GM20000 (cell line): ENCODE measurements at places on chromosomes 7 and 10.

DNA sequence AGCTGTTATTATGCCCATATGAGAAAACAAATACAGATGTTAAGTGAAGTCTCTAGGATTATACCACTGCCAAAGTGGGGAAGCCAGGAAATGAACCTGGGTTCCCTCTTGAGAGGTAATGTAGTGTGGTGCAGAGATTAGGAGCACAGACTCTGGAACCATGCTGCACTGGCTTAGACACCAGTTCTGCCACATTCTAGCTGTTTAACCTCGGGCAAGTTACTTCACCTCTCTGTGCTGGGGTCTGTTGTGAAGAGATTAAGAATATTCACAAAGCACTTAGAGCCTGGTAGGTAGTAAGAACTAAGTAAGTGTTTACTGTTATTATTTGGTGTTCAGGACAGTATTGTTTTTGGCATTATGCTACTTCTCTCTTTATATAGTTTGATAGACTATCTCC, 41.9 kb downstream of the PDE6C start:
- DNase-seq, result no peak

DNA sequence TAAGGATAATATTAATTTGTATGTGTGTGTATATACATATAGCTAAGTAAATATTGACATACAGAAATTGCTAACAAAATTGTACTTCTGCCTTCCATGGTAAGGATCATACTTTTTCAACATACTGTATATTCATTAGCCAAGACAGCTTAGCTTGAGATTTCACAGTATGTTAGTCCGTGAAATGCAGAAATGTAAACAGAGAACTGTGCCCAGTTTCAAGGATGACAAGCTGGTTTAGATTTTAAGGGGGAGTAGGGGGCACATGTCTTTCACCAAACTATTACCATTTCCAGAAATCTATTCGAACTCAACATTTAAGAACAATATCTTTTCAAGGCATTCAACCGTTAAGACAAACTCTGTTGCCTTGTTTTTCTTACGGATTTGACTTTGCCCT, 182.2 kb downstream of the SORCS1 start:
- DNase-seq, result no peak

GRCh38 chr10:60367431-60367830, 22.2 kb downstream of the ANK3 start:
- no peak for DNase-seq

GRCh38 chr7:24475166-24475961, 97.9 kb upstream of the PALS2 start:
- DNase-seq, result no peak

DNA sequence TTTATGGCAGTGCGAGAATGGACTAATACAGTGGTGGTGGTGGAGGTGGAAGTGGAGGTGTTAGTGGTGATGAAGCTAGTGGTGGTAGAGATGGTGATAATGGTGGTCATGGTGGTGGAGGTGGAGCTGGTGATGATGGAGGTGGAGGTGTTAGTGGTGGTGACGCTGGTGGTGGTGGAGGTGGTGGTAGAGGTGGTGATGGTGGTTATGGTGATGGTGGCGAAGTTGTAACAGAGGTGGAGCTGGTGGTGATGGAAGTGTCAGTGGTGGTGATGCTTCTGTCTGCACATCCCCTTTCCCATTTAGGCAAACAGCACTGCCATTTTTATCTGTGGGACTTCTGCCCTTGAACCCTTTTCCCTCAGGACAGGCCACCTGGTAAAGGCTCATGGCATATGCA, 7.4 kb upstream of the PTPRN2 start:
- no peak for DNase-seq

GRCh38 chr7:22864301-22864700, 41.7 kb upstream of the TOMM7 start:
- no peak for DNase-seq

- peak; percentile 79 for DNase-seq
Observed at GRCh38 chr7:139714163-139714901, 63.5 kb downstream of the HIPK2 start.

- DNase-seq, result no peak
Observed at GRCh38 chr7:158281441-158281840, 306.2 kb downstream of the PTPRN2 start.

DNA sequence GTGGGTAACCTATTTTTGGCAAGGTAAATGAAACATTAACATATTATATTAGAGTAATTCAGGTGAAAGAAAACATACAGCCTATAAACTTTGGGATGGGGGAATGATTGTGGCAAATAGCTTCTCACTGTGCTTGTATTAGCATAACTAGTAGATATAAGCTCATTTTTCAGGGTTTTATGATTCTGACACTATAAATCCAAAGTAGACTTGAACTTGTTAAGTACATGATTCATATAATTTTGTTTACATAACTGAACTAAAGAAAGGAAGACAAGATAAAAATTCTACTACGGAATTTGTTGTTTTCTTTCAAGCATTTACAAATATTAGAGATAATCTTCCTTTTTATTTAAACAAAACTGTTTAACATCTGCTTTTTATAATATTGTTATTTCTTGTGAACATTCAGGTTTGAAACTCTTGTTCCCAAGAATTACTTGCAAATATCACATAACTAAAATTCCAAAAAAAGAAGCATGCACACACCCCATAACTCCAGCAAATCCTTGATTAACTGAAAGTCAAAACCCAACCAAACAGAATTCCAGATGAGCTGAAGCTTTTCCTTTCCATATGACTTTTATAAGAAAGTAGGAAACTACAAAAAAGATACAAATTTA, 142.3 kb downstream of the JAZF1 start:
- no peak for DNase-seq

DNA sequence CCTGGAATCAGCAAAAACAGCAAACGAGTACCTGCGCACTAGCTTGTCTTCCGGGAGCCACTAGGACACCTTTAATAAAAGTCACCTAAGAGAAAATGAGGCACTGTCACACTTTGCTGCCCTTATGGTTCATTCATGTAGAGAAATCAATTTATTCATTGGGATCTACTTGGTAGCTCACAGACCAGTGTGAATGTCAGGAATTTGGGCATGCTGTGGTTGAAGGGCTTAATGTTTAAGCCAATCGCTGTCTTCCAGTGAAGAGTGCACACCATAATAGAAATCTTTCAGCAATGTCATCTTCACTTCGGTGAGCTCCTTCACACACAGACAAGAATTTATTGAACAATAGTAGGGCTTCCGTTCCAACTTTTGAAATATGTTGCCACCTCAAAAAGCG, 65.1 kb downstream of the MARCHF5 start:
- DNase-seq, result no peak

DNA sequence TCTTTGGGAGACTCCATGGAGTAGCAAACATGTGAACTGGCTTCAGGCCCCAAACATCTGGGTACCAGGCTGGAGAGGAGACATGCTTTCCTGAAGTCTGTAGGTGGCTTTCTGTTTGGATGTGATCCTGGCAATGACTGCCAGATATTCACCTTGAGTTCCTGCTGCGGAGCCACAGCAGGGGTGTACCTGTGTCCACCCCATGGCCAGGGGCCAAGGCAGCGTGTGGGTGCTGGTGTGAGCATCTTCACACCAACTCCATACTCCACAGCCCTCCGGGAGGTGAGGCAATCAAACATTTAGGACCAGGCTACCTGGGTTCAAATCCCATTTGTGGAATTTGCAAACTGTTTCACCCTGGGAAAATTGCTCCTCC, 113.0 kb downstream of the ADCY1 start:
- no peak for DNase-seq

- no peak for DNase-seq
Observed at GRCh38 chr10:34228066-34228465, 587.0 kb downstream of the PARD3 start.

DNA sequence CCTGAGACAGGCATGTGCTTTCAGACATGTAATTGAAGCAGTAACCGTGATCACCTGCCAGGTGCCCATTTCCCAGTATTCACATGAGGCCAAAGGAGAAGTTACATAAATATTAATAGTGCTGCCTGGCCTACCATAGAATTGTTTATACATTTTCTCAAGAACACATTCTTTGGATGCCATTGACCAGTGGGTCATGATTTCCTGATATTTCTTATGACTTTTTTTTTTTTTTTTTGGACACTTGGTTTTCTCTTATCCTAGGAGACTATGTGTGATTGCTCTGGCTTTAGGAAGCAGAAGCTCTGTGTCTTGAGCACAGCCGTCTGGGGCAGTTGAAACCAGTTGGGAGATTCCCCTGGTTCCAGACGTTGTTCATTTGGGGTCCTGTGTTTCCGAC, 143.9 kb upstream of the NPS start:
- DNase-seq, result no peak

GRCh38 chr7:98531717-98532116, 85.4 kb upstream of the NPTX2 start:
- DNase-seq, result no peak

GRCh38 chr10:3051692-3052091, 15.7 kb upstream of the PFKP start:
- DNase-seq, result no peak

- DNase-seq, result no peak
Observed at GRCh38 chr7:506921-507622, 12.6 kb downstream of the PDGFA start.

DNA sequence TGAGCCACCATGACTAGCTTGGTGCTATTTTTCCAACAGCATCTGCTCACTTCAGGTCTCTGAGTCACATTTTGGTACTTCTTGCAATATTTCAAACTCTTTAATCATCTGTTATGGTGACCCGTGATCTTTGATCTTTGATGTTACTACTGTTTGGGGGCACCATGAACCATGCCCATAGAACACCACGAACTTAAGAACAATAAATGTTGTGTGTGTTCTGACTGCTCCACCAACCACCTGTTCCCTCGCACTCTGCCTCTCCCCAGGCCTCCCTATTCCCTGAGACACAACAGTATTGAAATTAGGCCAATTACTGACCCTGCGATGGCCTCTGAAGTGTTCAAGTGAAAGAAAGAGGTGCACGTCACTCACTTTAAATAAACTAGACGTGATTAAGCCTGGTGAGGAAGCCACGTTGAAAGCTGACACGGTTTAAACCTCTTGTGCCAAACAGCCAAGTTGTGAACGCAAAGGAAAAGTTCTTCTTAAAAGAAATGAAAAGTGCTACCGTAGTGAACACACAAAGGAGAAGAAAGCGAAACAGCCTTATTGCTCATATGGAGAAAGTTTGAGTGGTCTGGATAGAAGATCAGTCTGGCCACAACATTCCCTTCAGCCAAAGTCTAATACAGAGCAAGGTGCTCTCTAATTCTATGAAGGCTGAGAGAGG, 27.2 kb upstream of the ATP6V0A4 start:
- DNase-seq, result no peak

DNA sequence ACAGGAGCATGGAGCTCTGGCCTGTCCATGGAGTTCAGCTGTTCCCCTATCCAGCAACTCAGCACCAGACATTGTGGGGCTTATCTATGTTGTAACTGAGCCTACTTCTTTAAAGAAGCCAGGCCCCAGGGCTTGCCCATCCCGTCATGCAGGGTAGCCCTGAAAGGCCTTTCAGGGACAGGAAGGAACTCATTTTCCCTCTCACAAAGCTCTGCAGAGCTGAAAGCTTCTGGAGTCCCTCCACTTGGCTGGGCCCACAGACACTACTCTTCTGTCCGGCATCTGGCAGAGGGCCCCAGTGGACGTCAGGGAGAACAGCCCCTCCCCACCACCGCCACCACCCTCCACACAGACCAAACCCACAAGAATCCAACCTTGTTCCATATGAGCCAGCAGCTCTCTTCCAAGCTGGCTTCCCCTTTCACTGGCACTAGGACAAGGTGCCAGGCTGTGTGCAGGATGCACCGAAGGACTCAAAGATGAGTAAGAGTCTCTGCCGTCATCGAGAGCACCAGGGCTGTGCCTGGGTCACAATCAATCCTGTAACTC, 33.1 kb downstream of the DENND2A start:
- no peak for DNase-seq

DNA sequence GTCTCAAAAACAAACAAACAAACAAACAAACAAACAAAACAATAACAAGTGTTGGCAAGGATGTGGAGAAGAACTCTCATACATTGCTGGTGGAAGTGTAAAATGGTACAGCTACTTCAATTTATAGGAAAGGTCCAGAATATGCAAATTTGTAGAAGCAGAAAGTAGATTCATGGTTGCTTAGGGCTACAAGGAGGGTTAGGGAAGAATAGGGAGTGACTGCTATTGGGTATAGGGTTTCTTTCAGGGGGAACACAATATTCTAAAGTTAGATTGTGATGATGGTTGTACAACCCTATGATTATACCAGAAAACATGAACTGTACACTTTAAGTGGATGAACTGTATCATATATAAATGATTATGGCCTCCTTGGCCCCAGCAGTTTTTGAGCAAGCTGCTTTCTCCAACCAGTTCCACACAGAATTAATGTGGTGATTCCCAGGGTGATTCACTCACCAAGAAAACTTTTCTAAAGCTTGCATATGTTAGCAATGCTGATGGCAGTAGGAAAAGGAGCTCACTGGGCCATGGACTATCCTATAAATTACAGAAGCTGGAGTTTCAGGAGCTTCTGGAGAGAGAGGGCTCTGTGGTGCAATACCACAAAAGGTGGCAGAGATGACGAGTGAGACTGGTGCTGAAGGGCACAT, 52.8 kb upstream of the KCNIP2 start:
- no peak for DNase-seq

GRCh38 chr10:120971671-120972070, 120.5 kb downstream of the WDR11 start:
- no peak for DNase-seq

GRCh38 chr10:120145107-120145506, 252.6 kb downstream of the SEC23IP start:
- DNase-seq, result no peak

DNA sequence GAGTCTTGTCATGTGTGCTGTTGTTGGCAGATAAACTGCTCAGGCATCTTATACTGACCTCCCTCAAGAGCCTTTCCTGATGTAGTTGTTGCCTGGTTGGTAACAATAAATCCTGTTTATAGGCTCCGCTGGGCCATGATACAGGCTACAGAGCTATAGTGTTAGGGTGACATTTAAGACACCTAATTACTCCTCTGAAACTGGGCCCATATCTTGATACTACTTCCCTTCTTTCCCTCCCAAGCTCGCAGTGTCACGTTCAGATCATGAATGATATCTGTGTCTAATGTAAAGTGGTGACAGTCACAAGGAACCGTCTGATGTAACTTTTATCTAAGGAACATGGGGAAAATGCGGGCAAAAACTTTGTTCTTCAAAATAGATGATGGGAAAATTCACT, 35.4 kb downstream of the CROT start:
- no peak for DNase-seq

- peak; percentile 66 for DNase-seq
Observed at GRCh38 chr10:21499701-21500577, 25.5 kb downstream of the SKIDA1 start.

- DNase-seq, result no peak
Observed at GRCh38 chr7:7698930-7699329, 19.5 kb downstream of the RPA3 start.

DNA sequence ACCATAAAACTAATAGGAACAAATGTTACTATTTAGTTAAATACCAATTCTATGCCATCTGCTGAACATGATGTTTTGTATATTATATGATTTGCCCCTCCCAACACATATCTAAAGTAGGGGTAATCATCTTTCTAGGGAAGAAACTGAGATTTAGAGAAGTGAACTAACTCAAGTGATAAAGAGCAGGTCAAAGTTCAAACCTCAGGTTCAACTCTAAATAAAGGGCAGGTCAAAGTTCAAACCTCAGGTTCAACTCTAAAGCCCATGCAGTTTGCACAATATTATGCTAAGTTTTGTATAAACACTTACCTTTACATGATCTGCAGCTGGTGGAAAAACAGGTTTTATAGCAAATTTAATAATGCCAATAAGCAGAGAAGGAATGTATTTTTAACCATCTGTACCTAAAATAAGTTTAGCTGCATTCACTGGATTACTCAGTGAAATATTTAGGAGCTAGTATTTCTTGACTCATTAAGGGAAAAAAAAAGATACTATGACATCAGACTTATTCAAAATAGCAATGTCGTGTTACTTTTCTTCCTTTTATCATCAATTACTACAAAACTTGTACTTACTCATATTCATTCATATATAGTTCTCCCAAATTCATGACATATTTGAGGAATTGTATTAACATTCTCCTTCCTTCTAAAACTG, 1194.3 kb upstream of the CELF2 start:
- no peak for DNase-seq
